ENCODE measurements at places on chromosomes 3 and 15. TPM values are rescaled to one million over a fixed set of nuclear protein-coding genes. Genes with fewer than 3 reads are reported as not detected.

Gene ITIH1
- not detected for polyA plus RNA-seq

Gene JMJD7
- 14.0 TPM for polyA plus RNA-seq

Gene ANP32A
- 190 TPM for polyA plus RNA-seq

Gene ITGA11
- polyA plus RNA-seq: not detected

Gene CFAP100
- polyA plus RNA-seq: 2.3 TPM

Gene FGF12
- polyA plus RNA-seq: 2.1 TPM

Gene NCBP2
- polyA plus RNA-seq: 145 TPM

Gene SNTN
- polyA plus RNA-seq: not detected

Gene CFAP44
- polyA plus RNA-seq: 7.3 TPM

Gene ADAMTS9
- 1.2 TPM for polyA plus RNA-seq

Gene HYAL1
- polyA plus RNA-seq: 2.2 TPM

Gene CLEC3B
- 4.9 TPM for polyA plus RNA-seq

Gene HCN4
- polyA plus RNA-seq: 4.0 TPM

Gene SEMA5B
- 3.8 TPM for polyA plus RNA-seq

Gene SEMA3B
- 9.6 TPM for polyA plus RNA-seq

Gene VGLL3
- 0.16 TPM for polyA plus RNA-seq

Gene PTX3
- 0.57 TPM for polyA plus RNA-seq

Gene HCLS1
- polyA plus RNA-seq: 0.28 TPM

Gene VPS33B
- 52.5 TPM for polyA plus RNA-seq

Gene XPC
- polyA plus RNA-seq: 21.9 TPM

Gene GCNT3
- 0.81 TPM for polyA plus RNA-seq

Gene MEGF11
- polyA plus RNA-seq: 0.18 TPM

Gene PLS1
- 0.31 TPM for polyA plus RNA-seq

Gene MORC1
- polyA plus RNA-seq: not detected

Gene CNTN6
- 1.7 TPM for polyA plus RNA-seq

Gene CPLX3
- 0.27 TPM for polyA plus RNA-seq

Gene EPHB3
- polyA plus RNA-seq: 4.3 TPM

Gene ABHD17C
- polyA plus RNA-seq: 19.1 TPM

Gene GATM
- 13.3 TPM for polyA plus RNA-seq

Gene THAP10
- 7.2 TPM for polyA plus RNA-seq

Gene ARPIN
- 3.5 TPM for polyA plus RNA-seq

Gene ADGRG7
- polyA plus RNA-seq: not detected

Measured in neural cell (in vitro differentiated cells).